ENCODE measurements at places on chromosomes 3 and 15.

DNA sequence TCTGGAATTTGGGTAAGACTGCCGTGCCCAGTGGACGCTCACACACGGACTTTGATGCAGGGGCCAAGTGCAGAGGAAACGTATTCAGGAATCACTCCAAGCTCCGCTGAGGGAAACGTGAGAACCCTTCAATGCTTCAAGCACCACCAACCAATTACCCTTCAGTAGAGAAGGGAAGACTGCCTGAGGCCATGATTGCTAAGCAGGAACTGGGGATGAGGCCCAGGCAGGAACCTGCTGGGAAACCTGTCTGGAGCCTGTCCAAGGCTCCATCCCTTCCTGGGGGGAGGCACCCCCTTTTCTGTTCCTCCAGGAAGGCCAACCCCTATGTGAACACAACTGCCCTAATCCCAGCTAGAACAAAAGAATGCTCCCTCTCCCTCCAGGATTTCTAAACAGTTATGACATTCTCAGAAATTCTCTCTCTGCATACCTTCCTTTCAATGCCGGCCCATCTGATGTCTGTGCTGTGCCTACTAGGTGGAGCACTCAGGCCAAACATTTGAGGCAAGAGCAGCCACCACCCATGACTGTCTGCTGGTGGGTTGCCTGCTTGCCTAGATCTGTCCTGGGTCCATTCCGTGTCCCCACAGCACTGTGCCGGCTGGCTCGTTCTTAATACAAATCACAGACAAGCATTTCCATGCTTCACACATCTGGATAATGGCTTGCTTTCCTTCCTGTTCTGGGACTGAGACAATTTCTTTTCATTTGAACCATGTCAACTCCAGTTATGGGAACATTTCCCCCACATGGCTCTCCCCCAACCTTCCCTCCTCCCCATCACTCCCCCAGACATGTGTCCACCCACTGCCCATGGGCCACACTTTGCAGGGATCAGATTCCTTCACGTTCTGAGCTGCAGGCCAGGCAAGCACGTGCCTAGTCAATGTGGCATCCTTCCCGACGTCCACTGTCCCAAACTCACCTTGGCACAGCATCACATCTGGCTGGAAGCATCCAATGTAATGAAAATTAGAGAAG lies 149.4 kb downstream of the ADAMTS17 start:
- DNase-seq = no peak

GRCh38 chr15:55714064-55714463 lies 28.9 kb downstream of the PRTG start:
- no peak for DNase-seq

DNA sequence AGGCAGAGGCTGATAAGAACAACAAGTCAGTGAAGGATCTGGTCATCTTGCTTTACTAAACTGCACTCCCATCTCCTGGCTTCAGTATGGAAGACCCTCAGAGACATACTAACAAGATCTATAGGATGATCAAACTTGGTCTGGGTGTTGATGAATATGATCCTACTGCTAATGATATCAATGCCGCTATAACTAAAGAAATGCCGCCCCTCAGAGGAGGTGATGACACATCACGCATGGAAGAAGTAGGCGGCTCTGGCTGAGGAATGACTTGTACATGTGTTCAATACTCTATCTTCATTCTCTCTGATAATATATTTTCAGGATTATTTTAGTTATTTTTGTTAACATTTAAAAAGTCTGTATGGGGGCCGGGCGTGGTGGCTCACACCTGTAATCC lies 17.5 kb upstream of the EIF2B5 start:
- DNase-seq = no peak

GRCh38 chr15:76056931-76057330 lies 2.9 kb upstream of the TMEM266 start:
- DNase-seq = no peak

DNA sequence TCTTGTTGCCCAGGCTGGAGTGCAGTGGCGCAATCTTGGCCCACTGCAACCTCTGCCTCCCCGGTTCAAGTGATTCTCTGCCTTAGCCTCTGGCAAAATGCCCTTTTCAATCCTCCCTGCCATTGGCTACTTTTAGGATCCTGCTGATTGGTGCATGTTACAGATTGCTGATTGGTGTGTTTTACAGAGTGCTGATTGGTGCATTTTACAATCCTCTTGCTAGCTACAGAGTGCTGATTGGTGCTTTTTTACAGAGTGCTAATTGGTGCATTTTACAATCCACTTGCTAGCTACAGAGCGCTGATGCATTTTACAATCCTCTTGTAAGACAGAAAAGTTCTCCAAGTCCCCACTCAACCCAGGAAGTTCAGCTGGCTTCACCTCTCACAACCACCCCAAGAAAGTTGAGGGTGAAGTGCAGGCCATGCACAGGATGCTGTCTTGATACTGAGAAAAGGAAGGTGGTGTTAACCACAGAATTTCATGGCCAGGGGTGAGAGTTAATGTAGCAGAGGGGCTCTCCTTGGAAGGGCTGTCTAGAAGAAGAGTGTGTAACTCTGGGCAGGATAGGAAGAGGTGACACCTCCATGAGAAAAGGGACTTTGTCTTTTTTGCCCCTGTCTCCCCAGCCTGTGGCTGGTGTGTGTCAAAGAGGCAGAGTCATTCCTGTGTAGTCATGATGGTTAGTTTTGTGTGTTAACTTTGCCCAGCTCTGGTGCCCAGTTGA lies 145.9 kb downstream of the APBA2 start:
- no peak for DNase-seq

DNA sequence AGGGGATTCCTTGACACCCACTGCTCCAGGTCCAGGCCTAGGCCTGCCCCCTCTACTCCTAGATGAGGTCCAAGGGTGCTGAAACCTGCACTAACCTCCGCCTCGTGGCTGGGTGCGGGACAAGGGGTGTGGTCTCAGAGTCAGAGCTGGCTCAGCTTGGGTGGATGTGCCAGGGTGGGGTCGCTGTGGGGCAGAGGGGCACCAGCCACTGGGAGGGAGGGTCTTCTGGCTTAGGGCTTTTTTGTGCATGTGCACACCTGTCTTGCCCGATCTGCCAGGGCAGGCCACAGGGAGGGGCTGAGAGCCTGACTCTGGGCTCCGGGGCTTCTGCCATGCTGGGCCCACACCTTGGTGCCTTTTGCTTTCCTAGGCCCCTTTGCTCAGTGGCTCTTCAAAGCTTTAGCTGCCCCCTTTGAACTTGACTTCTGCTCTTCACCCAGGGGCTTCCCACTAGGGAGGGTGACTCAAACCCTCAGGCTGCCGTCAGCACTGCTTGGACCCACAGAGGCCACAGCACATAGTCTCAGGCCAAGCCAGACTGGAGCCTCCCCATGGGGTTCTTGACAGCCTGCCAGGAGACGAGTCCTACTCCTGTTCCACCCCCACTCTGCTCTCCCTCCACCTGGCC lies 73.0 kb downstream of the KLF13 start:
- no peak for DNase-seq

- DNase-seq = no peak
Observed at GRCh38 chr15:64249406-64249805, 86.6 kb upstream of the PPIB start.

DNA sequence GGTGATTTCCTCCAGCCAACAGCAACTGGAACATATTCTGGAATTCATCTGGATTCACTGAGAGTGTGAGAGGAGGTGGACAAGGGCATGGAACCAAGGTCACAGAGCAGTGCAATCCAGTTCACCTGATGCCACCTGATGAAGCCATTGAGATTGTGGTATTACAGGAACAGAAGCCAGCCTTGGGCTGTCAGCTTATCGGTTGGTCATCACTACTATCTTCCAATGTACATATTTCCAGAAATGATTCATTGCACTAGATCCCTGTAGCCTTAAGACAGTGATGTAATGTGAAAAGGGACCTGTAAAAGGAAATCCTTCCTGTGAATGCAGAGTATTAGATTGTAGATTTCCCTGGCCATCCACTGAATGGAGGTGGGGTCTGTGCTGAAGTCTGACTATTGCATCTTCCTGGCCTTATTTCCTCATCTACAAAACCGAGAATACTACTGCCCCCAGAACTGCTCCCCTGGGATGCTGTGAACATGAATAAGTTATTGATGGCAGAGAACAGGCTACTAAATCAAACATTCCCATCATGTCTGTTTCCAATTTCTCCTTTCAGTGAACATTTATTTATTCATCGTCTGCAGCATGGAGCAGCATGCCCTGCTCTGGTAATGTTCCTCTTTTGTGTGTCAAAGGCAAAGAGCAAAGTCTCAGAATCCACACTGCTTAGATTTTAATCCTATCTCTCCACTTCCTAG lies 47.4 kb upstream of the TPM1 start:
- DNase-seq = no peak

DNA sequence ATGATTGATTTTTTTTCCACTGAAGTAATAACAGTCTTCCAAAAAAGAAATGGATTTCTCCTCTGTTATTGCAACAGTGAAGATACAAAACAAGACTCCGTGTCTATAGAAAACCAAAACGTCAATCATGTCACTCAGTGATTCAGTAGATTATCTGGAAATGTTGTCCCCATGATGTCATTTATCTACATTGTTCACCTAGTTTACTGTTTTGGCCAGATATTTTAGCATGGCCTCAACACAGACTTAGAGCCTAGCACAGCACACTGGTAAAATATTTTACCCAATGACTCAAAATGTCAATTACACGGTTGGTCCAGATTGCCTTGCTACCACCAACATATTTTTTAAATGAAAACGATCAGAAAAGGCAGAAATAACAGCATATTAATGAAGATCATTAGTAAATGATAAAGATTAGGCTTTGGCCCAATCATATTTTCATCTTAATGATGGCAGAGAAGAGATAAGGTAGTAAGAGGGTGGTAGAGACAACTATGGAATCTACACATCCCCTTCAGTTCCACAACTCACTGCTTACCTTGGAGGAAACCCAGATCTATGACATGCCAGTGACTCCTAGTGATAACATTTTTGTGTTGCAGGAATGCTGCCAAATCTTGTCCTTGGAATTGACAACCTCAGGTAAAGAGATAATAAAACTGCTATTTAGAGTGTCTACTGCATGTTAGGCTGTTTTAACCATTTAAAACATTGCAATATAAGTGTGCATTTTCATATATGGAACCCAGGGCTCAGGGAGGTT lies 347.7 kb upstream of the ARPP21 start:
- DNase-seq = no peak

DNA sequence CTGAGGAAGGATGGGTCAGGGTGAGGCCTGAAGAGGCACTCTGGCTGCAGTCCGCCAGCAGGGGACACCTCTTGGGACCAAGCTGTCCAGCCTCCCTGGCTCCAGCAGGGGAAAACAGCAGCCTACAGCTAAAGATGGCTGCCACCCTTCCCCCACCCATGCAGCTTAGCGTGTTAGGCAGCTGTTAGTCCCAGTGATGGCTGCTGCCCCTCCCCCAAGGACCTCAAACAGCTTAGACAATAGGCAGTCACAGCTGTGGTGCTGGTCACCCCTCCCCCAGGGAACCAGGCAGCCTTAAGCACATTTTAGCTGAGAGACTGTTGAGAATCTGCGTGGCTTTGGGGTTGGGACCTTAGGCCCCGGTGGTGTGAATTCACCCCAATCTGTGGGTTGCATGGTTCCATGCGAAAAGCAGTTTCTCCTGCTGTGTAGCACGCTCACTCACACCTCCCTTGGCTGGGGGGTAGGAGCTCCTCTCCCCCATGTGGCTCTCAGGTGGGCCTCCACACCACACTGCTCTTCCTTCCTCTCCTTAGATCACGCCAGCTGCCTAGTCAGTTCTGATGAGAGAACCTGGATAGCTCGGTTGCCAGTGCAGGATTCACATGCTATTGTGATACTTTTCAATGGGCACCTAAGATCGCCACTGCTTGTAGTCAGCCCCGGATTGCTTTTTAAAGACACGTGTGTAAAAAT lies 140.5 kb upstream of the CADPS start:
- no peak for DNase-seq

- peak; percentile 69 for DNase-seq
Observed at GRCh38 chr15:65318870-65319356, 14.4 kb downstream of the RNU5B-1 start.

- DNase-seq = no peak
Observed at GRCh38 chr3:58666683-58667082, at the start of gene FAM3D. FAM3D (minus strand) TSS chr3:58666774; CDS start chr3:58655563, 11,211 bp downstream.

GRCh38 chr3:188046561-188047211 lies 107.3 kb upstream of the LPP start:
- DNase-seq = no peak

- DNase-seq = no peak
Observed at GRCh38 chr3:37174532-37175126, at the start of gene LRRFIP2. LRRFIP2 (minus strand) TSS chr3:37174582; CDS start chr3:37148983, 25,599 bp downstream.

GRCh38 chr3:5276934-5277333 lies 89.4 kb downstream of the EDEM1 start:
- DNase-seq = no peak

- DNase-seq = peak; percentile 66
Observed at GRCh38 chr3:189714991-189715961, 84.1 kb downstream of the TP63 start.

DNA sequence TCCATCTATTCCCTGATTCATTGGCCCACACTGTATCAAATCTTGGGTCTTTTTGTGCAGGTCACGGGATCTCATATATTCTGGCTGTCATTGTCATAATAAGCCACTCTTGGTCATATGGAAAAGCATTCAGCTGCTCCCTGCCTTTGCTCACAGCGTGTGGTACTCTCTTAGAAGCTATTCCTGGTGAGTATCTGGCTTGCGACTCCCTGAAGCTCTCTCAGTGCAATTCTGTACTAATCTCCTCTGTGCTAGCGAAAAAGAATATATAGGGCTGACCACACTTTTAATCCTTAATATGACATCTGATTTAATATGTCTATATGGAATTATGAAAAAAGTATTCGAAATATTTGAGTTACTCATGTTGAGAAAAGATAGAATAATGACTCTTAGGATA lies 440.8 kb upstream of the GBE1 start:
- no peak for DNase-seq

GRCh38 chr15:28888302-28888894 lies 2.6 kb downstream of the APBA2 start:
- DNase-seq = no peak

DNA sequence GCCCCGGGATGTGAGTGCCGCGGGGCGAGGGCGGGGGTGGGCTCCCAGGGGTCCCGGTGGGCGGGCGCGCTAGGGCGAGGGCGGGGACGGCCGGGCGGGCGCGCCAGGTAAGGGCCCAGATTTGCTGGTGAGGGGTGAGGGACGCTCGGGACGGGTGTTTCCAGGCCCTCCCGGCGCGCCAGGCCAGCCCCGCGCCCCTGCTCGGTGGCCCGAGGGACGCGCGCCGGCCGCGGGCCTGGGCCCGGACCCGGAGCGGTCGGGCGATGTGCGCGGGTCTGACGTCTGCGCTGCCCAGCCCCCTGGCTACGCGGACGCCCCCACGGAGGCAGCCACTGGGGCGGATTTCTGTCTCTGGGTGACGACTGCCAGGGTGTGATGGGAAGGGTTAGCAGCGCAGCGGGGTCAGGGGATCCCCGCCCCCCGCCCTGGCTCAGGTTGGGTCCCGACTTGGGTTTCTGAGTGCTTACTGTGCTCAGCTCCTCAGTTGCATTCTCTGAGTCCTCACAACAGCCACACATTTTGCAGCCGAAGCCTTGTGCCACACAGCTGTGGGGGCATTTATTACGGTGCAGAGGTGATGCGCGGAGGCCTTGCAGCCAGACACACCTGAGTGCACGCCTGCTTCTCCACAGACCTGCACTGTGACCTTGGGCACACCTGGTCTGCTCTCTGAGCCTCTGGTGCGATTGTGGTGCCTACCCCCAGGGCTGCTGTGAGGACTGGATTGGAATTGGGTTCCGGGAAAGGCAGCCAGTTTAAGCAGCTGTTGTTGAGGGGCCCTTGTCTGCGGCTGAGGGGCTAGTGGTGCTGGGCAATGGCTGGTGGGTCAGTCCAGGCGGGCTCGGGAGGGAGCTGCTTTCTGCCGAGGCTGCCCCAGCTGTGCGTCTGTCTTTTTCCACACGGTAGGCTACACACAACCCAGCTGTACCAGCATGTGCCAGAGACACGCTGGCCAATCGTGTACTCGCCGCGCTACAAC lies 523 bp downstream of the HDAC11 start:
- no peak for DNase-seq

All from astrocyte of the cerebellum (primary cell).